Renal cortex interstitium (tissue), 15 donors: ENCODE measurements at places on chromosomes 11 and 22. TPM values are rescaled to one million over a fixed set of nuclear protein-coding genes. Genes with fewer than 3 reads are reported as not detected.

GRCh38 chr11:27720277-27720830, 20.1 kb upstream of the BDNF start:
- no peak for DNase-seq

- DNase-seq: no peak
Measured at GRCh38 chr22:24040946-24041345, 29.8 kb downstream of the CABIN1 start.

DNA sequence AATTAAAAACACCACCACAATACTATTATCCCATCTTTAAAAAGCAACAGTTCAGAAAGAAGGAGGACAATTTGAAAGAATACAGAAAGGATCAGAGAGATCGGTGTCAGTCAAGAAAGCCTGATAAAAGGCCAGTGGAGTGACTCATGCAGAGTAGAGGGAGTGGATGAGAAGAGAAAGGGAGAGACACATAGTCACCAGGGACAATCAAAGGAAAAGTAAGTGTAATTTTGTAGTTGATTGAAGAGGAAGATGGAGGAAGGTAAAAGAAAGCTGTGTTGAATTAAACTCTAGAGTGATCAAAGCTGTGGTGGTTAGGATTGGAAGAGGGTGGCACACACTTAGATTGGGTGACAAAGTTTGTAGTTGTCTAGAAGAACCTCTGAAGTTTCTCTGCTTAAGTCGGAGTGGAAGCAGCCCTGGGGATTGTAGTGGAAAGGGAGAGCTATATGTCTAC, 14.1 kb downstream of the SPECC1L start:
- DNase-seq: no peak

DNA sequence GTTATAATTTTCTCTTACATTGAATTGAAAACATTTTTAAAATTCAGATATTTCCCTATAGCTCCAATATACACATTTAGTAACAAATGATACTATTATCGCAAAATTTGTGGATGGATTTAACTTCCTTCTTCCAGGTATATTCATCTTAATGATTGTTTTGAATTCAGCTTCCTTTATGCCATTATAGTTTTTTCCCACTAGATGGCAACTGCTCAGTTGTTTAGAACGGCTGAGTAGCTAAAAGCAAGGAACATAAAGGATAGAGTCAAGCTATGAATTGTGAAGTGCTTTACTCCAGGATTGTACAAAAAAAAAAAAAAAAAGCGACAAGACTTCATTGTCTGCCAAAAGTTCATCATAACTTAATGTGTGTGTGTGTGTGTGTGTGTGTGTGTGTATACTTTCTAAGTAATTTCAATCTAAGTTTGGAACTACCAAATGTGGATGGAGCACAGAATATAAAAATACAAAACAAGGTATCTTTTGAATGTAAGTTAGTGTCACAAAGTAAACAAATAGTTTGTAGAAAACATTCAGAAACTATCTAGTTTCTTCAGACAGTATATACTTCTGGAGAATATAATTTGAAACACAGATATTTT, 846.4 kb downstream of the DLG2 start:
- DNase-seq: peak; percentile 11

DNA sequence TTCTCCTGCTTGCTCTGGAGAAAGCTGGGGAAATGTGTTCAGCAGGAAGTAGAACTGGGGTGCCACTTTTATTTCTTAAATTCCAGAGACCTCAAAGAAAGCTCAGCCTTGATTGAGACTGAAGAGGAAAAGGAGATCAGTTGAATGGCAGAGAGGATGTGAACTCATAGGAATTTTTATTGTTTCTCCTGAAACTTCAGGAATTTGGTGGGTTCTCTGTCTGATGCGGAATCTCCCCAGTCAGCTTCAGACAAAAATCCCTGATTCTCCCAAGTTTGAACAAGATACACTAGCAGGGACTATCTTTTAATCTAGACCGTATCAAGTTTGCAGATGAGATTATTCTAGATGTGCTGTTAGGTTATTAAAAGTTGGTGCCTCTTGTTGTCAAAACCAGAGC, 23.0 kb downstream of the EHF start:
- no peak for DNase-seq

DNA sequence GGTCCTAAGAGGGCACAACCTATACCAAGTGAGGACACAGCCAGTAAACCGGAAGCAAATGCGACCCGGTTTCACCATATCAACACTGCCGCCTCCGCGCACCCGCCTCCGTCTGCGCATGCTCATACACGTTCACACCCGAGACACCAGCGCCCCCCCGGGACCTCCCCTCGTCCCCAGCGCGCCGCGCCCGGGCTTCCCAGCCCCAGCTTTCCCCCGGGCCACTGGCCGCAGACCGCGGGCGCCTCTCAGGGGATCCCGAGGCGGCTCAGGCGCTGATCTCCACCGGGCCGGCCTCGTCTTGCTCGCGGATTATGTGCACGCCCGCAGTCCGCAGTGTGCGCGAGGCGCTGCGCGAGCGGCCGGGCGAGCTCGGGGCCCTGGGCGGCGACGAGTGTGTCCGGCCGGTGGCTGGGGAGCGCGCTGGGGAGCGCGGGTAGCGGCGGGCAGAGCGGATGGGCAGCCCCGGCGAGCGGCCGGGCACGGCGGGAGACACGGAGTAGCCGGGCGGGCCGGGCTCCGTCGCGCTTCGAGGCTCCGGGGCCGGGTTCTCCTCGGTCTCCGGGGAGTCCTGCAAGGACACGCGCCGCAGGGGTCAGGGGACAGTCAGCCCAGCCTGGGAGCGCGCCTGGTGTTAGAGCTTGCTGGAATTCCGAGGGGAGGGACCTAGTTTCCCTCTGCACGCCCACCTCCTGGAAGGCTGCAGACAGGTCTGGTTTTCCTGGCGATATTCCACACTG, 2.0 kb downstream of the HEPN1 start:
- DNase-seq: peak; percentile 75

- no peak for DNase-seq
Measured at GRCh38 chr11:84256618-84257017, 970.5 kb upstream of the CCDC90B start.

DNA sequence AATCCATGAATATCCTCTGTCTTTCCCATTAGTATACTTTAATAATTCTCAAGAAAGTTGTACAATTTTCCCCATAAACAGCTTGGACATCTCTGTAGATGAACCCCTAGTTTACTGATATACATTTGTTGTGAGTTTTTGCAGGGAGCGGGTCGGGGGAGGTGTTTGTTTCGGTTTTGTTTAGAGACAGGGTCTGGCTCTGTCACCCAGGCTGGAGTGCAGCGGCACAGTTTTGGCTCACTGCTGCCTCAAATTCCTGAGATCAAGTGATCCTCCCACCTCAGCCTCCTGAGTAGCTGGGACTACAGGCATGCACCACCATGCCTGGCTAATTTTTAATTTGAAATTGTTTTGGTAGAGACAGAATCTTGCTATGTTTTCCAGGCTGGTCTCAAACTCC, 57.6 kb downstream of the IGLL5 start:
- DNase-seq: no peak

DNA sequence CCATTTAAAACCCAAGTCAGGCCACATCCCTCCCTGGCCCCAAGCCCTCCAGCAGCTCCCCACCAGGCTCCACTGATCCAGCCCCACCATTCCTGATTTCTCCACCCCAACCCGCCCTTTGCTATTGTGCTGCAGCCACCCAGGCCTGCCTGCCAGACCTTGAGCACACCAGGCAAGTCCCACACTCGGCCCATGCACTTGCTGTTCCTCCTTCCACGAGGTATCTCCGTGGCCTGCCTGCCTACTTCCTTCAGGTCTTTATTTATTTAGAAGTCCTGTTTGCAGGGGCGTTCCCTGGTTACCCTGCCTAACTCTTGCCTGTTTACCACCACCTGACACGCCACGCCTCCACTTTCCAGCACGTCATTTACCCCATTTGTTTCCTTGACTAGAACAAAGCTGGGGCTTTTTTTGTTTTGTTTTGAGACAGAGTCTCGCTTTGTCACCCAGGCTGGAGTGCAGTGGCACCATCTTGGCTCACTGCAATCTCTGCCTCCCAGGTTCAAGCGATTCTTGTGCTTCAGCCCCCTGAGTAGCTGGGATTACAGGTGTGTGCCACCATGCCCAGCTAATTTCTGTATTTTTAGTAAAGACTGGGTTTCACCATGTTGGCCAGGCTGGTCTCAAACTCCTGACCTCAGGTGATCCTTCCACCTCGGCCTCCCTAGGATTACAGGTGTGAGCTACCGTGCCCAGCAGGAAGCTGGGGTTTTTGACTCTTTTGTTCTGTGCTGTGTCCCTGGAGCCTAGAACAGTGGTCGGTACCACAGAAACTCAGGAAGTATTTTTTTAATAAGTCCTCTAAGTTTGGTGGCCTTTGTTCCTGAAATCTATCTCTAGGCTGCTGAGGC, 6.7 kb downstream of the CENPM start:
- DNase-seq: no peak

- no peak for DNase-seq
Measured at GRCh38 chr11:134978388-134979088, 566.5 kb upstream of the B3GAT1 start.

- no peak for DNase-seq
Measured at GRCh38 chr11:86781546-86781945, 18.8 kb upstream of the PRSS23 start.

DNA sequence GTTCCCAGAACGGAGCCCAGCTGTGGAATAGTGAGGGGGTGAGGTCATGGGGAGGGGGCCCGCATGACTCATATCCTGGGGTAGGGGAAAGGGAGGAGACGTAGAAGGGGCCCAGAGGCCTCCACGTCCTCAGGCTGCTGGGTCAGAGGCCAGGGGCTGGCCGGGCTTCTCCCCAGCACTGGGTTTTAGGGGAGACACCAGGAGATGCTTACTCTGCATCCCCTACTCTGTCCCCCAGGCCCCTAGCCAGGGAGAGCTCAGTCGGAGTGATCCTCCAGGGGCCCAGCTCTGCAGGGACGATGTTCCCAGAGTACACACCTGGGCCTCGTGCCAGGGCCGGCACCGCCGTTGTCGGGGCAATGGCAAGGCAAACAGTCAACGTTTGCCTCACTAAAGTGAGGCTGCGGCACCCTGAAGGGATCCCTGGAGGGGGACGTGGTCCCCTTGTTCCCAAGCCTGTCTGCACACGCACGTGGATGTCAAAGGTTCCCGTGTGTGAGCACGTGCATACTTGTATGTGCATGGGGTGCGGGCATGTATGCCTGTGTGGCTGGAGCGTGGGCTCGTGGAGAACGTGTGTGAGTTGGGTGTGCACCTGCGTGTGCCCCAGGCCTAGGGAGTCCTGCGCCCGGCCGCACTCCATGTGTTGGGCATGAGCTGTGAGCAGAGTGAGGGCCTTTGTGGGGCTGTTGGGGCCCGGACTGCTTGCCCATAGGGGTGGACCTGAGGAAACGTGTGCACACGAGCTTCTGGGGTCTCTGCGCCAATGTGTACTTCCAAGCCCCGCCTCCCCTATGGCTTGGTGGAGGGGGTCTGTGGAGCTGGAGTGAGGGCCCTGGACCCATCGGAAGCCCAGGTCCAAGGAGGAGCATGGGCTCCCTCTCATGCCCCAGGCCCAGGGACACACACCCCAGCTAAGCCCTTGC, 14.2 kb downstream of the PRR33 start:
- no peak for DNase-seq

DNA sequence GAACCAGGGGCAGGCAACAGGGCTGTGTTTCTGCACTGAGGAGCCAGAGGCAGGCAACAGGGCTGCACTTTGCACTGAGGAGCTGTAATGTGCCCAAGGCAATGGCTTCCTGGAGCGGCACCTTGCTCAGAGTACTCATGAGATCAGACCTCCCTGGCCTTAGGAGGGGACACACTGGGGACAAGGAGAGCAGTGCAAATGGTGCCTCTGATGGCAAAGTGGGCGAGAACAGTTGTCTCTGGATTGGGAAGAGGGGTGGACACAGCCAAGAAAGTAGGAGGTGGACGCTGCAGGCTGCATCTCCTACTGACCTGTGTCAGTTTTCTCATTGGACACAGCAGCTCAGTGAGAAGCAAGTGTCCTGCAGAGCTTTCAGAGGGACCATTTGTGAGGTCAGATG, 1443.3 kb downstream of the TBC1D22A start:
- DNase-seq: no peak

DNA sequence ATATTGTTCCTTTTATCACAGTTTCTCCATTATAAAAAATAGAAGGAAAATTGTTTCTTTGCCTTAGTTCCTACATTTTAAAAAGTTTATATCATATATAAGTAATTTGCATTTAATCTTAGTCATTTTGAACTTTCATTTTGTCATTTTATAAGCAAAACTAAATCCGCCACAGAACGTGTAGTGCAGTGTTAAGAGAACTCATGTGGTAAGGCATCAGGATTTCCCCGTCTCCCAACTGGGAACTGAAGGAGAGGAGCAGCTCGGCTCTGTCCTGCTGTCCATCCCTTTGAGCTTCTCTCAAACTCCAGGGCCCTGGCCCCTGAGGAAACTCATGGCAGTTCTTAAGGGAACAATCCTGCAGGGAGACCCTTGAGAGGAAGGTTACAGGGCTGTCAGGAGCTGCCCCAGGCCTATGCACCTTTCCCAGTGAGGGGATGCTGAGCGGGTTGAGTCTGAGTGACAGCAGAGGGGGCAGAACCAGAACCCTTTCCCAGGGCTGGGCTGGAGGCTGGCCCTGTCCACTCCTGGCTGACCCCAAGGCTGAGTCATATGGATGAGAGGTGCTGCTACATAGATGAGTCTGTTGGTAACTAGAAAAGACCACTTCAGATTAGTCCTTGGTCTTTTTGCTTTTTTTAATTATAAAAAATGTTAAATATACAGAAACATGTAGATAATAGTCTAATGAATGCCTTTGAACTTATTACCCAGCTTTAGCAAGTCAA, 333.1 kb downstream of the TBC1D22A start:
- DNase-seq: no peak

GRCh38 chr11:104105155-104105554, 58.8 kb downstream of the PDGFD start:
- no peak for DNase-seq

DNA sequence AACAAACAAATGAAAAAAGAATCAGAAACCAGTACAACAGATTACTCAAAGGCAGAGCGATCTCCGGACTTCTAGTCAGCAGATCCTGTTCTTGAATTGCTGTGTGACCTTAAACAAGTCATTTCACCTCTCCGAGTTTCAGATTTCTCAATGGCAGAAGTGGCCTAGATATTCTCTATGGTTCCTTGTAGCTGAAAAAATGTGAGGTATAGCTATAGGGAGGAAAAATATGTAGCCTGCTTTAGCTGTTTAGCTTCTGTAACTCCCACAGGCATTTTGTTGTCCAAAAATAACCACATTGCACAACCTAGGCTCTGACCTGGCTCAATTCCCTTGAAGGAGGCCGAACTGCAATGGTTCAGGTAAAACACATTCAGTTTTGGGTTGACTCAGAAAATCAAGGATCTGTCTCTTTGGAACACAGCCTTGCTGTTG, 100.7 kb downstream of the DBX1 start:
- DNase-seq: no peak

DNA sequence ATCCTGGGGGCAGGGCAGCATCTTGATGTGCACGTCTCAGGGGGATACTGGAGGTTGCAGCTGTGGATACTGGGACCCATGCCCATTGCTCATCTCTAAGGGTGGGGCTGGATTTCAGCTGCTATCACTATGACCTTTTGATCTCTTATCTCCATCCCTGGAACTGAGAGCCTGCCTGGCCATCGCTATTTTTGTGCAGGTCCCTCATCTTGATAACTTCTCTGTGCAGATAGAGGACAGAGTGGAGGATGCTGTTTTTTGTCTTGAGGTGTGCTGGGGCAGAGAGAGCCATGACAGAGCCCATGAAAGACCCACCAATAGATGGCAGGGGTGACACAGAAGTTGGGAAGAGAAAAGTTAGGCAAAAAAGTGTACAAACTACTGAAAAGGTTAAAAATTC, 5.1 kb upstream of the INSC start:
- no peak for DNase-seq

Gene APOA5
- polyA plus RNA-seq: not detected

Gene MRGPRX4
- not detected for polyA plus RNA-seq

Gene LMO2
- polyA plus RNA-seq: 21.3 TPM

Gene JRKL
- polyA plus RNA-seq: 24.0 TPM

Gene F2
- 0.40 TPM for polyA plus RNA-seq
